ENCODE measurements at places on chromosomes 12 and 14.

- DNase-seq: no peak
Observed at GRCh38 chr14:73459959-73460358, 1.6 kb upstream of the NUMB start.

- no peak for DNase-seq
Observed at GRCh38 chr12:89345830-89346740, 6.2 kb downstream of the DUSP6 start.

DNA sequence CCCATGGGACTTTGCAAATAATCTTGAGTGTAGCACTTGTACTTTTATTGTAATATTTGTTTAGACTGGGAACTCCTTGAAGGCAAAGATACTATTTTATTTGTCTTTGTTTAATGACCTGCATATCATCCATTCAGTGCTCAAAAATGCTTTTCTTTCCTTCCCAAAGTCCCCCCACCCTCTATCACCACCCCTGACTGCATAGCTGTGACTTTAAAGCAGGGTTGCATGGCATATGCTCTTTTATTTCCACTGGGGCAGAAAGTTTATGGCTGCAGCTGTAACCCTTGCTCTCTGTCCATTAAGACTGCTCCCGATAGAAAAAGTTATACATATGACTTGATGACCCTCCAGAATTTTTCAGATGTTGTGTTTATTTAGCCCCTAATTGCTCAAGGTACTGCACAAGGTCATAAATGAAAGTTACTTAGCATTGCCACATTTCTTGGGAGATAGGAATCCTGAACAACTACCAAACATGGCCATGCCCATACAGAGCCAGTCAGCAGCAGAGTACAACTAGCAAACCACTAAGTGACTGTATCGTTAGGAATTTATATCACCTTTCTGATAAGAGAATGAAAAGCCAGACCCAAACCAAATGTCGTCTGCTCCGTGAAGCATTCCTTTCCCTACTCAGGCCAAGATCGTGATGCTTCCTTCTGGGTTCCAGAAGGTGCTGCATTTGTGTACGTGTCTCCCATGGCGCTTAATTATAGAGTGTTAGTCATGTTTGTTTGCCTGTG, 114.3 kb downstream of the DIP2B start:
- DNase-seq: no peak

- DNase-seq: no peak
Observed at GRCh38 chr12:50222275-50222783, 55.2 kb upstream of the CERS5 start.

DNA sequence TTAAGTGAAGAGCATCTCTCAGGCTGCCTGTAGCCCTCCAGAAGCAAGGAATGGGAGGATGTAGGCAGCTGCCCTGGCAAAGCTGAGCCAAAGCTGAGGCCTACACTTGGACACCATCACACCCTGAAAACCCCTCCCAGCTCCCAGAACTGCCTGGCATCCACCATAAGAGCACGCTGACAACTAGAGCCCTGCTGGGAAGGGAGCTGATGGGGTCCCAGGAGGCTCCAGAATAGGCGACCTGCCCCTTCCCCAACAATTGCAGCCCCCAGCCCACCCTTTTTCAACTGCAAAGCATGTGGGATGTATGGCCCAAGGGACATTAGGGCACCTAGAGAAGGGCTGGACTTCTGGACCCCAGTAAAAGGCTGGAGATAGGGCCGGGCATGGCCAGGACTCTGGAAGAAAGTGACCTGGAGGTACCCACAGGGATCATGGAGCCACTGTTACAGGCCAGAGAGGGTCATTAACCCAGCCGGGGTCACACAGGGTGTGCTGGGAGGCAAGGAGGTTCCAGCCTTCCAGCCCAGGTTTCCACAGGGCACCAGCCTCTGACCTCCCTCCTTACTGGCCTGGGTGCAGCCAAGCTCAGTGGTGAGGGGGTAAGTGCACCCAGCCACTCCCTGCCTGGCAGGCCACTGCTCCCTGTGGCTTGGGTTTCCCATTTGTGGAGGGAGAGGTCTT, 27.8 kb downstream of the FAM222A start:
- DNase-seq: no peak

DNA sequence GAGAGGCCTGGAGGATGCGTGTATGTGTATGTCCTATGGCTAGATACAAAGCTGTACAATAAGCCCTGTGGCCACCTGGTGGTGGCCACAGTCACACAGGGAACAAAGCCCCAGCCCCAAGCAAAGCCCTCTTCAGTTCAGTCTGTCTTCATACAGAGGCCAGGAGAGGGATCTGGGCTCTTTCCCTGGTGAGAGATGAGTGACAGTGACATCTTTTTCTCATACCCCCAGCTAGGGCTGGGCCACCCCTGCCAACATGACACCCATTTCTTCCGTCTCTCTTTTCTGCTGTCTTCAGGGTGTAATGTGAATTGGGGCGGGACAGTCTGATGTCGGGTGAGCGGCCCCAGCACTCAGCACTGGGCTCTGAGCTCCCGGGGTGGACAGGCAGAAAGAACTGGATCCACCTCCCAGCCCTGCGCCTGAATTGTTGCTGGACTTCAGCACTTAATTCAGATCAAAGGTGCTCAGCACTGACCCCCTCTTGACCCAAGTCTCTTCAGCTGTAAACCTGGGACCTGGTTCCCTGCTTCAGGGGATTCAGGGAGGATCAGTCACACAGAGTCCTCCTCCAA, 59.8 kb downstream of the SERPINA3 start:
- no peak for DNase-seq

DNA sequence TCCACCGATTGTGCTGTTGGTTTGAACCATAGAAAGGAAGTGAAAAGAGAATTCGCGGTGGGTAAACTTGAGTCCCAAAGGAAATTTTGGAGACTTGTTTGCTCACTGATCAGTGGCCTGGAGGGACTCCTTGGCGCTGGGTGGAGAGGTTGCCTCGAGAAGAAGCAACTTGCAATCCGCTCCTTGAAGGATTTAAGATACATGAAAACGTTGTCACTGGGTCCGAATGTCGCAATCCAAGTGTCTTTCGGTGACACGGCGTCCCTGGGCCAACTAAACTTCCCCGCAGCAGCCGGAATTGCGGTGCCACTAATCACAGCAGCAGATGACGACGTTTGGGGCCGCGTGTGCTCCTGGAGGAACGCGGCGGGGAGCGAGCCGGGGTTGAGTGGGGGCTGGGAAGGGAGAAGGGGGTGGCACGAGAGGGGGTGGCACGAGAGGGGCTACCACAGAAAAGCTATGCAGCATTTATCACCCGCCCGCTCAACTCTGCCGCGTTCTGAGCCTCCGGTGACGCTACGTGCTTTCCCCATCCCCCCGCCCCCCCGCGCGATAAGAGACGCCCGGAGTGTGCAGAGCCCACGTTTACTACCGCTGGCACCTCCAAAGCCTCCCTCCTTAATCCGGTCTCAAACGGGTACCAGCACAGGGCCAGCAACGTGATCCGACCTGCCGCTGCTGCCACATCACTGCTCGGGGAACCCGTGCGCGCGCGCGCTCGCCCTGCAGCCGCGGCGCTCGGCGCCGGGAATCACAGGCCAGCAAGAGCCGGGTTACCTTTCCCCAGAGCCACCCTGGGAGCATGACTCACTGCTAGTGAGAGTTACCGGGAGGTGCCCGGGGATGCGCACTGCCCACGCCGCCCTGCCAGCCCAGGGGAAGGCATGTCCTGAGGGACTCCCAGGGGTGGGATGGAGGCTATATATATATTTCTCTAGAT, 833 bp upstream of the BHLHE41 start:
- peak; percentile 6 for DNase-seq
